ENCODE measurements at places on chromosomes 4 and X.

GRCh38 chr4:180150818-180151217, 2092.4 kb upstream of the TENM3 start:
- peak; percentile 18 for DNase-seq

- no peak for DNase-seq
Observed at GRCh38 chr4:80233390-80233789, 33.1 kb upstream of the FGF5 start.

DNA sequence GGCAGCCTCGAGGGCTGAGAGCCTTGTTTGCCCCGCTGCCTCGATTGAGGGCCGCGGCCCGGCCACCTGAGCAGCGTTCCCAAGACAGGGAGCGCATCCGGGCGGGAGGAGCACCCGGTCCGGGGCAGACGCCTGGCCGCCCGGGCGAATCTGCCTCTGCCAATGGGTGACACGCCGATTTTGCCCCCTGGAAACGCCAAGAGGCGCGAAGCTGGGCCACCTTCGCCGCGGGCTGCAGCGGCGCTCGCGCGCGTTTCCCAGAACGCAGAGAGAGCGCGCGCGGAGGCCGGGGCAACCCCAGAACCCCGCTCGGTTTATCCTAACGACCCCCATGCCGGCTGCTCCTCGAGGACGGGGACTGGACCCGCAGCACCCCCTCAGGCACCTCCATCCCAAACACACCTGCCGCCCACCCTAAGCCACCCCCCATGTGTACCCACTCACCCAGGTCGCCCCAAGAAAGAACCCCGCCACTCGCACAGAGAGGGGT, 575 bp downstream of the MAP7D2 start:
- no peak for DNase-seq

- DNase-seq: no peak
Observed at GRCh38 chr4:14744346-14744745, 257.9 kb upstream of the CPEB2 start.

DNA sequence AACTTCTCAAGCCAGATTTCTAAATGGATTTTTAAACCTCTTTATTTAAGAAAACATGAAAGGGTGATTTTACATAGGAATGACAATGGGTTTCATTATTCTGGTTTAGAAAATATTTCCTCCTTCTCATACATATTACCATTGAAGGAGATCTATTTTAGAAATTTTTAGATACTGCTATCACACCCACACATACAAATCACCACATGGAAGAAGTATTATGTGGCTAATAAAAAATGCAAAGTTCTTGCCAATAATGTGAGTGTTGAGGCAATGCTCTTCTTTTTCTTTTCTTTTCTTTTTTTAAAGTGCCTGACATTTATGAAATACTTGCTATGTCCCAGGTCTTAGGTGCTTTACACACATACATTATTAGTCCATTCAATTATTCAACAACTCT, 6.8 kb downstream of the STAP1 start:
- DNase-seq: no peak

GRCh38 chr4:101647710-101648034, 142.9 kb upstream of the BANK1 start:
- DNase-seq: no peak

Data from inflammatory macrophage treated with lipopolysaccharide for 4 hours (primary cell).